ENCODE measurements at places on chromosomes 16 and 17. TPM values are rescaled to one million over a fixed set of nuclear protein-coding genes. Genes with fewer than 3 reads are reported as not detected.

The CCL7 gene
- total RNA-seq = not detected

The WNT9B gene
- 13.4 TPM for total RNA-seq

The FAAP100 gene
- total RNA-seq = 59.2 TPM

The HSD17B1 gene
- 1.6 TPM for total RNA-seq

The TMEM98 gene
- 12.0 TPM for total RNA-seq

- DNase-seq = no peak
Measured at GRCh38 chr17:45384789-45385262, 47.8 kb downstream of the ARHGAP27 start.

- peak; percentile 61 for DNase-seq
Measured at GRCh38 chr16:56351481-56351880, 73.9 kb downstream of the AMFR start.

GRCh38 chr17:67594115-67594880 is 123.4 kb upstream of the NOL11 start:
- no peak for DNase-seq

DNA sequence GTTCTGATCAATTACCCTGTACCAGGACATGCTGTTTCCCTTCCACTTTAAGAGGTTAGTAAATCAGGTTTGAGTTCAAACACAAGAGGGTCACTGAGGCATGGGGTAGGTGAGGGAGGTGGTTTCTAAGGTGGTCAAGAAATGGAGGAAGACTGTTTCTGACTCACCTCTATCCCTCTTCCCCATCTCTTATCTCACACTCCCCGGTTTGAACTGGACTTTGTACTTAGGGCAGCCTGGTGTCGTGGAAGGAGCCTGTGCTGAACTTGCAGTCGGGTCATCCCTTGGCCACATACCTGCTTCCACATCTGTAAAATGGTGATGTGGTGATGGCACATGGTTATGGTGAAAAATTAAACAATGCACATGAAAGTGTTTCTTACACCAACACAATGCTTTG is 17.2 kb upstream of the TMEM98 start:
- DNase-seq = no peak

- DNase-seq = no peak
Measured at GRCh38 chr17:69525920-69526841, 111.7 kb downstream of the MAP2K6 start.

- DNase-seq = no peak
Measured at GRCh38 chr17:6470146-6470718, 26.0 kb downstream of the PIMREG start.

DNA sequence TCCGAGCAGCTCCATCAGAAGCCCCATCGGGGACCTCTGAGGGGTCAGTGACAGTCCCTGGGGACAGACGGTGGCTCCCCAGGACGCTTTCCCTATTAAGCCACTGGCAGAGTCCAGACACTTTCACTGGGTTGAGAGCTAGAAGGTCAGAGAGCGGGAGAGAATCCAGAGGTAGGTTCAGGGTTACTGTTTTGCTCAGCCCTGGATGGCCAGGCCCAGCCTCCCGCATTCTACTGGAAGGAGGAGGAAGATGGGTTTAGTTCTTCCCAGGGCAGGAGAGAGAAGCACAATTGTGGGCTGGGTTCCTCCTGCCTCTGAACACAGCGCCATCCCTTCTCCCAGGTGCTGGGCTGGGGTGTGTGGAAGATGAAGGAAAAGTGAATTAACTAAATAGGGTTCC is 452.8 kb downstream of the SLC39A11 start:
- DNase-seq = no peak

DNA sequence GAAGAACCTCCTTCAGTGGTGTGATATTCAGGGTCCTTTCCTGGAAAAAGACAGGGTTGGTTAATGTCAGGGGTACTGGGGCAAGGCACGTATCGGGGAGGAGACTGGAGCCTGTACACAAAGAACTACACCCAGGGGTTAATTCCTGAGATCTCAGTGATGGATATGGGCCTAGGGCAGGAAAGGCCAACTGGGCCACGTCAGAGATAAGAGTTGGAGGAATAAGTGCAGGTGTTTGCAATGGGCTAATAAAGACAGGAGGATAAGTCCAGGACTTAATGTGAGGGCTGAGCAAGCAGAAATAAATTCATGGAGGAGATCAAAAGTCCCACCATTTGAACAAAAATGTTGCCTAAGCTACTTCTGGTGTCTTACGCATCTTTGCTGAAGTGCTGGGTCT is 10.4 kb upstream of the HERPUD1 start:
- no peak for DNase-seq

- no peak for DNase-seq
Measured at GRCh38 chr16:17998996-17999395, 337.5 kb downstream of the NPIPA8 start.

DNA sequence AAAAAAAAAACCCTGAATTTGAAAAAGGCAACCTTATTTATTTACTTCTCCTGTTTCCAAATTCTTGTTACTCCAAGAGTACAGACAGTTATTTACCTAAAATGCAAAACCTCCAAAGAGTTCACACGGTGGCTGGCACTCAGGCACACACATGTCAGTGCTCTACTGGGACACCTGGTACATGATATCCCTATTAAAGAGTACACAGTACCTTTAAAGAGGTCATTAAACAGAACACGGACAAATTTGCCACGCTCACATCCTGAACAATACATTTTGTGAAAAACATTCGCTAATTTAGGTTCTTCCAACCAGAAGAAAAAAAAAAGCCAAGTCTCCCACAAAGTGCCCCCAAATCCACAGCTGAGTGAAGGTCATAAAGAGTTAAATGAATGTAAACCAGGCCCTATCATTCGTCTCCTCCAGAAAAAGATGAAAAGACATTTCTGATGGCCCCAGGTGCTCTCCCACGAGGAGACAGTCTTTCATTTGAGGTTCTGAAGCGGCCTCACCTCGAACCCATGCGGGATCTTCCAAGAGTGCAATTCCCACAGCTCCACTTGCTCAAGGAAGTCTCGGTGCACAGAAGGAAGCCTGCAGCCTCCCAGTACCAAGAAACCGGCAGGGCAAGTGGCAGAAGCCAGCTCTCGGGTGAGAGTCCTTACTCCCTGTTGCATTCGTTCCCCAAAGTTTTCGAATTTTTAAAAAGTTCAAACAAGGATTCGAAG is 993 bp downstream of the ERN1 start:
- DNase-seq = no peak

- no peak for DNase-seq
Measured at GRCh38 chr16:87561200-87562105, 40.9 kb upstream of the JPH3 start.

DNA sequence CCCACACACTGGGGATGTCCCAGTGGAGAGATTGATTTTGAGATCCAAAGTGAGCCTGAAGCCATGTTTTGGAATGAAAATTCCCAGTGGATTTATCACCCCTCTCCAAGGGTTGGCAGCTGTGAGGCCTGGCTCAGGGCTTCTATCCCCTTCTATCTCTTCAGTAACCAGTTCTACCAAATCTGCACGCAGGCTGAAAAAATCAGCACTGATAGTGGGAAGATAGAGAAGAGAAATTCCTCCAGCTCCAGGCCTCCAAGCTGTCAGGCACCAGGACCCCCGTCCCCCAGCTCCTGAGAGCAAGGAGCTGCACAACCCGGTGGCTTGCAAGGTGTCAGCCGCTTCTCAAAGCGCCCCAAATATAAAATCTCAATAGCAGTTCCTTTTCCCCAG is 1.0 kb downstream of the FLOT2 start:
- DNase-seq = no peak

DNA sequence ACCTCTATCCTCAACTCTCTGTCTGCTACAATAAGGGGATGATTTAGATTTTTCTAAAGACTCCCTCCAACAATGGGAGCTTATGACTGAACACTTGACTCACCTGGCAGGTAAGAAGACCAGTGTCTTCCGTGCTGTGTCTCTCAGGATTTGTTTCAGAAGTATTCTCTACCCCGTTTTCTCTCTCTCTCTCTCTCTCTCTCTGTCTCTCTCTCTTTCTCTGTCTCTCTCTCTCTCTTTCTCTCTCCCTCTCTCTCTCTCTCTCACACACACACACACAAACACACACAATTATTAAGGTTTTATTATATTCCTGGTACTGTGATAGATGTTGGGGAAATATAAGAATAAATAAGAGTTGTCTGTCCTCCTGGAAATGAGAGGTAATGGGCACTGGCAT is 263.9 kb downstream of the TOX3 start:
- DNase-seq = no peak

Data from spleen (tissue), 13 donors.